C1 segment of cervical spinal cord (tissue), 14 donors: ENCODE measurements at places on chromosomes 3 and 15.

GRCh38 chr3:43523454-43524053, 98.3 kb downstream of the ANO10 start:
- DNase-seq: no peak

DNA sequence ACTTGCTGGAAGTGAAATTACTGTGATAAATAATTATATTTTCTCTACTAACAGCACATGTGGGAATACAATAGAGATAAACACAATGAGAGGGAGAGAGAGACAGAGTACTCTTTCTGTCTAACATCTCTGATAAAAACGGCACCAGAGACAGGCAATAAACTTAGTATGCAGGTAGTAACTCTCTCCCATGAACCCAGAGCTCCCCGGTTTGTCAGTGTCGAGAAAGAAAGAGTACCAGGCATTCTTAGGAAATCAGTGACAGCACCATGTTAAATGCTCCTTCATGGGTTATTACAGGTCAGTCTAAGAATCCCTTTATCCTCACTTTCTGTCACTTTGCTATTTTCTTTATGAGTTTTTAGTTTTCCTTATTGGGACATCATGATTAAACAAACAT, 110.7 kb upstream of the EPHA3 start:
- no peak for DNase-seq

- DNase-seq: peak; percentile 13
Measured at GRCh38 chr3:140051019-140051957, 116.3 kb downstream of the CLSTN2 start.

DNA sequence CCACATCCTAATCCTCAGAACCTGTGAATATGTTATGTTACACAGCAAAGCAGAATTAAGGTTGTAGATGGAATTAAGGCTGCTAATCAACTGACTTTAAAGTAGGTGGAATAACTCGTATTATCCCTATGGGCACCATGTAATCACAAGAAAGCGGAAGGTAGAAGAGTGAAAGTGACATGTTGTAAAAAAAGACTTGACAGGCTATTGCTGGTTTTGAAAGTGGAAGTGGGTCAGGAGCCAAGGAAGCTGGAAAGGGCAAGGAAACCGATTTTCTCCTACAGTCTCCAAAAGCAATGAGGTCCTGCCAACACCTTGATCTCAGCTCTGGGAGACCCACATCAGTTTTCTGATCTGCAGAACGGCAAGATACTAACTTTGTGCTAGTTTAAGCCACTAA, 6.6 kb downstream of the TP63 start:
- DNase-seq: no peak

DNA sequence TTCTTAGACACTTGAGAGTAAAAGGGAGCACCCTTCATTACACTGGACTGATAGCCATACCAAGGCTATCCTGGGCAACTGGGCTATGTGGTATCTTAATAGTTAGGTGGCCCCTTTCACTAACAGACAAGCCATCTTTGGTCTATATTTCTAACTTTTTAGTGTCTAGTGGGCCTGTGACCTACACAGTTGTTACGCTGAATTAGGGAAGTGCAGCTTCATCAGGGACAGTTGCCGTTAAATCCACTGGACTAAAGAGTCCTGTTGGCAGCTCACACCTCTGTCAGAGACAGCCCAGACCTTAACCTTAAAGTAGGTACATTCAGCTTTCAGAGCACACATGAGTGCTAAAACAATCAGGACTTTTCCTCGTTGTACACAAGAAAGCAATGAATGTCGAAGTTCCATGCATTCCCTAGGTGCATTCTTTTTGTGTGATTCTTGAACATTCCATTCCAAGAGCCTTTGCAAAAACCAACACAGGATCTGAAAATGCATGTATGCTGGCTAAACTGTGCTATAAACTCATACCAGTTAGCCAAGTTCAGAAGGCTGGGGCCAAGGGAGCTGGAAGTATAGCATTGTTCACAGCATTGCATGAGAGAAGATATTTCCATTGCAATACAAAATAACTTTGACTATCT, 230.2 kb upstream of the EIF1B start:
- no peak for DNase-seq

DNA sequence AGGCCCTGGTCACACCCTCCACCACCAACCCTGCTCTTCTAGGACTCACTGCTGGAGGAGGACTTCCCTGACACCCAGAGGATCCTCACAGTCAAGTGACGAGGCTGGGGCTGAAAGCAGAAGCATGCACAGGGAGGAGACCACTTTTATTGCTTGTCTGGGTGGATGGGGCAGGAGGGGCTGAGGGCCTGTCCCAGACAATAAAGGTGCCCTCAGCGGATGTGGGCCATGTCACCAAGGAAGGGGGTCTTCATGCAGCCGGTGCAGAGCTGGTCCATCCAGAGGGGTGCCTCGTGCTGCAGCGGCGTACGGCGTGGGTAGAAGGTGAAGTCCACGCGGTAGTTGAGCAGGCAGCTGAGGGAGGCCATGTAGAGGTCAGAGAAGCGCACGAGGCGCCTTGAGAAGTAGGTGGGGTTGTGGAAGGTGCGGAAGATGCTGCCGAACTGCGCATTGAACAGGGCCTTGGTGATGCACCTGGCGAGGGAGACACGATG, 9.4 kb downstream of the NT5DC2 start:
- no peak for DNase-seq

GRCh38 chr3:196501316-196502044, 2.1 kb downstream of the RNF168 start:
- DNase-seq: no peak

- DNase-seq: no peak
Measured at GRCh38 chr3:107756649-107757048, 233.9 kb downstream of the BBX start.

DNA sequence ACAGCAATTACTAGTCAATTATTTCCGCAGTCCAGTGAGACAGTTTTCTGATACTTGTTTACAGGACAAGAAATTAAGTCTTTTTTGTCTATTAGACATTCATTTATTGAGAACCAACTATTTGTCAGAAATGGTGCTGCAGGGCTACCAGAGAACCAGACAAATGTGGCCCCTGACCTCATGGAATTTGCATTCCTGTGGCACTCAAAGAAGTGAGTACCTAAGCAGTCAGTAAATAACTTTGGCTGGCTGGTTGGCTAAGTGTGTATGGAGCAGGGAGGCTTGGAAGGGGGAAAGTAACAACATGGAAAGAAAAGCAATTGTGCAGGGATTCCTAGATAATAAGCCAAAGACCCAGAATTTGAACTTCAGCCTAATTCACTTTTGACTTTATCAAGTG, 837.0 kb upstream of the CFAP20DC start:
- DNase-seq: no peak
